ENCODE measurements at places on chromosomes 5 and 9.

DNA sequence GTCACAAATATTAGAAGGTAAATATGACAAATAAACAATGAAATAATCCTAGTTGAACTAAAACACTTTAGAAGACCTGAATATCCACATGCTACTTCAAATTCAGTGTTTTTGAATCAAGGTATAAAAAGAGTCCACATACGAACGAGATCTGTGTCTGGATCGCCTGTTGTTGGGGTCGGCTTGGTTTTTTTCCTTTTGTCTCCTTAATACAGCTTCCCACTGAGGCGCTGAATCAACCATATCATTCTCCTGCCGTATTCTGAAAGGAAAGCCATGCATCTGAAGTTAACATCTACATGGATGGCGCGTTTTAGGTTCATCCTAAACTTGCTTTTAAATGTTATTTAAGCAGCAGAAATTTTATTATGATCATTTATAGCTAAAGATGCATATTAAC, 235.2 kb downstream of the EPB41L4A start:
- no peak for ATAC-seq

GRCh38 chr5:135433681-135434426, 13.3 kb downstream of the DCANP1 start:
- ATAC-seq = no peak

DNA sequence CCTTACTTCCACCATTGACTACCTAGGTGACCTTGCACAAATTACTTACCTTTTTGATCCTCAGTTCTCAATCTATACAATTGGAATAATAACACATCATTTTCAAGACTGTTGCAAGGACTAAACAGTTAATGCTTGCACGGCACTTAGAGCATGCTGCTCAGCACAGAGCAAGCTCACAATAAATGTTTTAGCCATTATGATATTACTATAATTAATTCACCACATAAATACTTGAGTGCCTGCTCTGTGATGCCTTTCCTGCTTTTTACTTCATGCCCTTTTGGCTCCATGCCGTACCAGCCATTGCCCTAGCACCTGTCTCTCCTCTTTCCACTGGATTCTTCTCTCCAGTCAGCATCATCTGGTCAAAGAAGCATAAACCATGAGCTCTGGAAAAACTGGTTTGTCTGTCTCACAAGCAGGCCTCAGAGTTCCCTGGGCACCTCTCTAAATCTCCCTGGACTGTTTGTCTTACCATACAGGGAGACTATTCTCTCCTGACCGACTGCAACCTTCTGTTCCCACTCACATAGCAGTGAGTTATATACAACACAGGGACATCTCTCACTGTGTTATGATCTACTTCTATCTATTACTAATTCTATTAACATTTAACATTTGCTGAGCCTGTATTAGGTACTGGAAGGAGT, 260.4 kb upstream of the ADRA1B start:
- no peak for ATAC-seq

DNA sequence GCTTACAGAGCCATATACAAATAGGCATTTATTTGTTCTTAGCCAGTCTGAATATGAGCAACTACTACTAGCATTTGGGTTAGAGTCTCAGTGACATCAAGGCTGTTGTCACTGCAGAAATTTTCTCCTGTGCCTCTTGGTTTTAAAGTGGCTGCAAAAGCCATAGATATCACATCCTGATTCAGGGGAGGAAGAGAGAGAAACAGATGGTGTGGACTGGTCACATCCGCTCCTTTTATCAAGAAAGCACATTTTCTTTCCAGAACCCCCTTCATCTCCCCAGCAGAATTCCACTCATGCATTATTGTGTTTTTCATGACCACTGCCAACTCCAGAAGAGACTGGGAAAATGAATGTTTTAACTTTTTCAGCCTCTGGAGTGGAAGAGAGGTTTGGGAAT, 69.8 kb downstream of the PTTG1 start:
- no peak for ATAC-seq

- no peak for ATAC-seq
Observed at GRCh38 chr5:27810458-27810857, 772.1 kb upstream of the CDH9 start.

DNA sequence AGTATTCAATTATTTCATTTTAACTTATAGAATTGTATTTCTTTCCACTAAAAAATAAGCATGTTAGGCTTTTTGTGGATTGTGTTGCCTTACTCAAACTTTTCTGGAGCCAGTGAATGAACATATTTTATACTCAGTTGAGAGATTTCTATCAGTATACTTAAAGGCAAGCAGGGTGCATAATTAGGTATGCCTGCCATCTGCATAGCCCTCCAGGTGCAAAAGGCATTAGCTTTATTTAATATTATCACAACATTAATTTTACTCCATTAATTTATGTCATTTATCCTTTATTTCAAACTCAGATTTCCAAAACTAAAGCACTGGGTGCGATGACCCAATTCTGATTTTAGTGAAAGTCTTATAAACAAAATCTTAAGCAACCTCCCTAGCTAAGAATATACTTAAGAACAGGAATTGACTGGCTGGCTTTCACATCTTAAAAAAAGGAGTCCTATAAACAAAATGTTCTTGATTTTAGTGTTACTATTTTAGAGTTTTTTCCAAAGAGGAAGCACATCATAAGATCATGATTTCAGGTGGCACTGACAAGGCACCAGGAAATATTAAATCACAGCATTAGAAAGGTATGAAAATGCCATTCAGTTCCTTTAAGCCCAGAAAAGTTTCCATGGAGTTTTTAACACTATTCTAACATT, 178.4 kb downstream of the MPDZ start:
- no peak for ATAC-seq

GRCh38 chr5:132426525-132427138, 57.1 kb downstream of the SLC22A5 start:
- ATAC-seq = peak; percentile 67

DNA sequence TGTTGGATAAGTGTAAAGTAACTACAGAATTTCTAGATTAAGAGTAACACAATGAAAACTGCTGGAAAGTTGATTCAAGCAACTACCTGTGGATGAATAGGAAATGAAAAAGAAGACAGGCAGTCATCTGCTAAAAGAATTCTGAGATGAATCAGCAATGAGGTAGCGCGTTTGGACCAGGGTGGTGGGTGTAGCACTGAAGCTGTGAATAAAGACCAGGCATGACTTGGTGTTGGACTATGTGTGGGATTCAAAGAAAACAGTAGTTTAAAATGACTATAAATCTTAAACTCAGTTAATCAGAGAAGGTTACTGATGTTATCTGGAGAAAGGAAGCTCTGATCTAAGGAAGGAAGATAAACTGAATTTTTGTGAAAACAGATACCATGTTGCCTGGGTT, 159.8 kb downstream of the FBN2 start:
- ATAC-seq = peak; percentile 26

DNA sequence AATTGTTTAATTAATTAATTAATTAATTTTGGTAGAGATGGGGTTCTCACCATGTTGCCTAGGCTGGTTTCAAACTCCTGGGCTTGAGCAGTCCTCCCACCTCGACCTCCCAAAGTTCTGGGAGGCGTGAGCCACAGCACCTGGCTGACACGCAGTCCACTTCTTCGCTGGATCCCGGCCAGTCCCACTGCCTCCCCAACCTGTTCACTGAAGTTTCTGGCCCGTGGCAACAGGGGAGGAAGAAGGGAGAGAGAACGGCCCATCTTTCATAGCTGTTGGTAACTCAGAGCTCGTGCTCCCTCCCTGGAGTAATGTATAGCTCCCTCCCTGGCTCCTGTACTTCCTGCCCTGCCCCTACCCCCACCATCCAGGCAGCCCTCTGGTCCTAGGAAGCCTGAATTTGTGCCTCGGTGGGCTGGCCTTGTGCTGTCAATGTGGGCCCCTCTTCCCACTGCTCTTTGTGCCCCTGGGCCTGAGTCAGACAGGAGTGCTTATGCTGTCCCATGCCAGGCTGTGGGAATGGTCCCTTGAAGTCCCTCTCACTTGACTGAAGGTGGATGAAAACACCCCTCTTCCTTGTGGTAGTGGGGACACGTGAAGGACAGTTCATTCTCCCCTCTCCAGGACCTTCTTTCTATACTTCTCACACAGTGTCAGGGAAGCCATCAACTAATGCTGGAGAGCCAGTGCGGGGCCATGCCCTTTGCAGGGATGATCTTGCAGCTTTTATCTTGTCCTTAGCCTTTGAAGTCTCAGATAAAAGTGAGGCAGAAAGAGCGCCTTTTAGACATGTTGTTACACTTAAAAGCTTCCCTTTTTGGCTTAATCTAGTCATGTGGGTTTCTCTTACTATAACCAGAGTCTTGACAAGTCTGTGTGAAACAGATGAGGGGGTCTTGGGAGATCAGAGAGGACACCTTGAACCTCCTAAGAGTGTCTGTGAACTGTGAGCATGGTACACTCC, 38.1 kb downstream of the ANGPTL2 start:
- ATAC-seq = no peak

DNA sequence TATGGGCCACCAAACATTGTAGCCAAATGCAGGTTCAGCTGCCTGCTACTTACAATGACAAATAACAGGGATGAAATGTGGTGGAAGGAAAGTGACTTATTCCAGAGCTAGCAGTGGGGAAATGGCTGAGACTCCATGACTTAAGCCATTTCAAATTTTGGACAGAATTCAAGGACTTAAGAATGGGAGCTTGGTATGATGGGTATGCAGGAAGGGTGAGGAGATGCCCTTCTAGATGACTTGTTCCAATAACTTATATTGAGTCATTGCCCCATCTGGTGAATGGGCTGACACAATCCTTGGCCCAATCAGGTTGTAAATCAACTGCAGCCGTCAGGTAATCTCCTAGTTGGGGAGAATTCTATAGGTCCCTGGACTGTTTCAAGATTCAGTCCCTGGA, 230.7 kb upstream of the SGCD start:
- ATAC-seq = no peak

DNA sequence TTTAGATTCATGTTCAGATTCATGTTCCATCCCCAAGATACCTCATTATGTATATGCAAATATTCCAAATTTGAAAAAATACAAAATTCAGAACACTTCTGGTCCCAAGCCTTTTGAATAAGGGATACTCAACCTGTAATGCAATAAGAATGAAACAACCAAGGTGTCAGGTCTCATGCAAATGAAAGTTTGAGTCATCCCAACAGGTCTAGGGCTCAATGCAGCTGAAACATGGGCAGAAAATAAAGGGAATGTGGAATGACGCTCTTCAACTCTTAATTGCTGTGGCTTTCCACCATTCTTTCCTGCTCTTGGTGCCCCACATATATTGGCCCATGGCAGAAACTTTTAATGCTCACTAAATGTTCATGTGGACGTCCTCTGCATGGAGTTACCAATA, 107.3 kb upstream of the DAPK1 start:
- no peak for ATAC-seq

- no peak for ATAC-seq
Observed at GRCh38 chr5:28523888-28524635, 1485.7 kb upstream of the CDH9 start.

GRCh38 chr5:128966375-128966774, 1.1 kb downstream of the SLC27A6 start:
- ATAC-seq = no peak

DNA sequence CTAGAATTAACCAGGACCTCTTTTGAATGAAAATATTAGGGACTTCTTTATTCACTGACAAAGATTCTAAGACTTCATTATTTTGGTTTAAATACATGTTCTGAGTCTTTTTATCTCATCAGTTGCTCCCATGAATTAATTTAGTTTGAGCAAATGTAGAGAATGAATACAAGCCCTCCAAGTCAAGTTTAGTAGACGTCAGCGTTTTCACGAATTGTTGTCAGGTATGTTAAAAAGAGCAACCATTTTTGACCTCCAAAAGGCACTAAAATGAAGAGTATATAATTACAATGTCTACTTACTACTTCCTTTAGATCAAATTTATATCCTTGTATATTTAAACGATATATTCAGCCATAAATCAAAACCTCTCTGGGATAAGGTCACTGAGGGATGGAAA, 809.3 kb upstream of the CDH6 start:
- ATAC-seq = no peak

GRCh38 chr5:170365831-170366230, 23.3 kb downstream of the KCNMB1 start:
- no peak for ATAC-seq

DNA sequence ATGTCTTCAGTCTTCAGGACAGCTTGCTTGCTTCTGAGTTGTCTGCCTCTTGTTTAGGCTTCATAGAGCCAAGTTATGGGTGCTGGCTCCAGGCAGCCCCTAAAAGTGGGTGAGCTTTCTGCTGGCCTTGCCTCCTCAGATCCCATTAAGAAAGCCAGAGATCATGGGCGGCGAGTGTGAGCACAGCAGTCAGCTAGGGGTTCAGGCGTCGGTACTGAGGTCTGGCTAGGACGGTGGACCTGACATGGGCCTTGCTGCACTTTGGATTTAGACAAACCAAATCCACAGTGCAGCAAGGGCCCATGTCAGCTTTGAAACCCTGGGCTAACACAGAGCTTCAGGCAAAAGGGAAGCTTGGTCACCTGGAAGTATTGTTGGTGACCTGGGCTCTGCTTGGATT, 17.6 kb downstream of the PSAT1 start:
- ATAC-seq = no peak

- peak; percentile 59 for ATAC-seq
Observed at GRCh38 chr5:131460133-131460532, 174.9 kb downstream of the RAPGEF6 start.

DNA sequence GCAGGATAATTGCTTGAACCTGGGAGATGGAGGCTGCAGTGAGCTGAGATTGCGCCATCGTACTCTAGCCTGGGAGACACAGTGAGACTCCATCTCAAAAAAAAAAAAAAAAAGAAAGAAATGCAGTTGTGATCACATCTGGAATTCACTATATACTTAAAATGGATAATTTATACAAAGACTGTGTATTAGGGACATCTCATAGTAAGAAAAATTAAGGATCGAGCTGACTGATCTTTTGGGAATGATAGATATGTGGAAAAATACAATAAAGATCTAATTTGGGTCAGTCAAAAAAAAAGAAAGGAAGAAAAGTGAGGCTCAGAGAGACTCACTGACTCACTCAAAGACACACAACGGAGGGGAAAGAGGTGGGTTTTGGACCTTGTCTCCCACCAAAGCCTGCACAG, 73.2 kb upstream of the STXBP1 start:
- ATAC-seq = no peak

DNA sequence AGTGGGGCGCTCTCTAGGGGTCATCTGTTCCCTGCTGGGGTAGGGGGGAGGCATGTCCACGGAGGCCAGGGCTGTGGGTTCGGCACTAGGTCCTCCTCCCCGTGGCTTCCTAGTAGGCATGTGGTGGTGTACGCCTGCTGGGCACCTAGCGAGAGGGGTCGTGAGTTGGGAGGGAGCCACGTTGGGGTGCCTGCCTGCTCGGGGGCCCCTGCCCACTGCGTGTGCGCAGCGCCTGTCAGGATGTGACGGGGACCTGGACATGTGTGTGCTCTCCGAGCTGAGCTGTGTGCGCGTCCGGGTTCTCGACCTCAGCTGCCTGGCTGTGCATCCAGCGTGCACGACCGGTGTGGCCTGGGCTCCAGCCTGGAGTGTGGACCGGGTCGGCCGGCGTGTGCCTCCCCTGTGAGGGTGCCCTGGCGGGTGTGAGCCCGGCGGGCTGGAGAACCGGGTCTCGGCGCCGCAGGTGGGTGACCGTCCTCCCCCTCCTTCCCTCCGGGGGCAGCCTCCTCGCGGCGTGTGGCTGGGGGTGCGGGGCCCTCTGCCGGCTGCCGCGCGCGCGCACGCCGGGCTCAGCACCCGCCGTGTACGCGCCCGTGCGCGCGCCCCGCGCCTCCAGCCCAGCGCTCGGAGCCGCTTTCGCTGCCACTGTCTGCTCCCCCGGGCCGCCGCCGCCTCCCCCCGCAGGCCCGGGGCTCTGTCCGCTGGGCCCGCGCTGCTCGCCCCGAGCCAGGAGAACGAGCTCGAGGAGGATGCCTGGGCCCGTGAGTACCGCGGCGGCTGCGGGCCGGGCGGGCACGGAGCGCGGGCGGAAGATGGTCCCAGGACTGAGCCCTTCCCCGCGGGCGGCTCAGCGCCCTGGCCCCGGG, at the start of gene PRR7:
TSS of gene PRR7 (plus strand) at position 615 of the 866 bp plus-strand sequence. CDS start 8,254 bp downstream, outside the sequence.
- peak; percentile 55 for ATAC-seq
